Osteoblast (primary cell): ENCODE measurements at places on chromosomes 13 and 19.

GRCh38 chr19:5333581-5334365 lies 6.8 kb downstream of the PTPRS start:
- peak; percentile 62 for DNase-seq

GRCh38 chr13:52751196-52751595 lies 11.6 kb upstream of the CNMD start:
- DNase-seq, result no peak

- DNase-seq, result no peak
Measured at GRCh38 chr19:28607066-28607583, 605.8 kb downstream of the UQCRFS1 start.

GRCh38 chr19:49677901-49678674 lies 1.0 kb downstream of the PRMT1 start:
- peak; percentile 92 for DNase-seq

GRCh38 chr19:18663940-18664530 lies 19.4 kb upstream of the CRTC1 start:
- DNase-seq, result peak; percentile 52

GRCh38 chr13:23993680-23993985 lies 96.3 kb upstream of the C1QTNF9B start:
- no peak for DNase-seq
